ENCODE measurements at places on chromosomes 5 and 9.

DNA sequence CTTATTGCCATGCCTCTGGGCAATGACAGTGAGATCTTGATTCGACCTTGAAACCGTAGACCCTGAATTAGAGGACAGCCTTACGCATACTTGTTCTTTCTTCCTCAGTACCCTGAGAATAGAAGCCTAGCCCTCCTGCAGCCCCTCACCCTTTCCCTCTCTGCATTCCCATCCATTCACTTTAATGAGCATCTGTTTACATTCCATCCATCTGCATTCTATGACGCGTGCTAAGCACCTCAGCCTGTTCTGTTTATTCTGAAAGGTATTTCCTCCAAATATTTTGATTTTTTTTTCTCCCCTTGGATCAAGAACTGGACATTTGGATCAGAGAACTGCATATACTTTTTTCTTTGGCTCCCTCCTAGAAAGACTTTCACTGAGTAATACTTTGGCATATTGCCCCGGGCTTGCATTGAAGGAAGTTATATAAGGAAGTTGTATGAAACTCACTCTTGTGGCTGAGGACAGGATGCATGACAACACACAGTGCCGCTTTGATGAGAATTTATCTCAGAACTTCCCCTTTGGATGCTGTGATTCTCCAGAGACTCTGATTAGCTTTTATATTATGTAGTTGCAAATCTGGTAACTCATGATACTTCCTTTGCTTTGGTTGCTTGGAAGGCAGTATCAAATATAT lies 15.7 kb downstream of the TMEM8B start:
- peak; percentile 98 for DNase-seq

- no peak for DNase-seq
These were observed 18.1 kb upstream of the TNC start for GRCh38 chr9:115135821-115136778.

- DNase-seq, result no peak
These were observed 39.4 kb upstream of the BARX1 start for GRCh38 chr9:93994545-93994944.

DNA sequence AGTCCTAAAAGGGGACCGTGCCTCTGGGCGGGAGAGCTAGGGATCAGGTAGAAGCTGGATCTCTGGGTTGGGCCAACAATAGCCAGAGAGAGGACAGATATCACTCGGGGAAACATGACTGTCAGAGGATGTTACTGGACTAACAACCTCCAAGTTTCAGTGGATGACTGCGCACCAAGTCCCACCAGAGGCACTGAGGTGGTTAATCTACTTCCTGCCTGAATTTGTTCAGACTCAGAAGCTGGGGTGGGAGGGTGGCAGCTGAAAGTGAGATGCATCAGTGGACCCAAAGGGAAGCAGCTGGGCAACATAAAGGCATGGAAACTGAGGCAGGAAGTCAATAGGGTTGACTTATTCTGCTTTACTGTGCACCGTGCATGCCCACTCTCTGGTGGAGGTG lies 130.1 kb upstream of the SLC44A1 start:
- DNase-seq, result no peak

GRCh38 chr9:132141344-132141947 lies 20.4 kb upstream of the NTNG2 start:
- DNase-seq, result peak; percentile 37

GRCh38 chr5:122252319-122252718 lies 59.7 kb upstream of the SNCAIP start:
- DNase-seq, result no peak

GRCh38 chr5:35360671-35361070 lies 130.4 kb upstream of the PRLR start:
- no peak for DNase-seq

DNA sequence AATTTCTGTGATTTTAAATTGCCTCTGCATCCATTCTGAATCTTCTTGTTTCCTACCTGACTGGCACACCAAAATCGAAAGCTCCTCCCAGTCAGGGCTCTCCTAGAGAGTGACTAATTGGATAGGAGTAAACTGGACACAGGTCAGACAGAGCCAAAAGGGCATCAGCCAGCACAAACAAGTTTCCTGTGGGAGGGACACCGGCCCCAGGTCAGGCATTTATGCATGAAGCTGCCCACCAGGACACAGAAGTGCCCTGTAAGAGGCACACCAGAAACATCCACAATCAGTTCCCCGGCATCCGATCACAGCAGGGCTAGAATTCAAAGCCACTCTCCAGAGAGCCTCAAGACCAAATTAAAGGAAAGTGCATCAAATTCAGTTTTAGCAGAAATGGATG lies 78.4 kb downstream of the SFXN1 start:
- DNase-seq, result no peak

DNA sequence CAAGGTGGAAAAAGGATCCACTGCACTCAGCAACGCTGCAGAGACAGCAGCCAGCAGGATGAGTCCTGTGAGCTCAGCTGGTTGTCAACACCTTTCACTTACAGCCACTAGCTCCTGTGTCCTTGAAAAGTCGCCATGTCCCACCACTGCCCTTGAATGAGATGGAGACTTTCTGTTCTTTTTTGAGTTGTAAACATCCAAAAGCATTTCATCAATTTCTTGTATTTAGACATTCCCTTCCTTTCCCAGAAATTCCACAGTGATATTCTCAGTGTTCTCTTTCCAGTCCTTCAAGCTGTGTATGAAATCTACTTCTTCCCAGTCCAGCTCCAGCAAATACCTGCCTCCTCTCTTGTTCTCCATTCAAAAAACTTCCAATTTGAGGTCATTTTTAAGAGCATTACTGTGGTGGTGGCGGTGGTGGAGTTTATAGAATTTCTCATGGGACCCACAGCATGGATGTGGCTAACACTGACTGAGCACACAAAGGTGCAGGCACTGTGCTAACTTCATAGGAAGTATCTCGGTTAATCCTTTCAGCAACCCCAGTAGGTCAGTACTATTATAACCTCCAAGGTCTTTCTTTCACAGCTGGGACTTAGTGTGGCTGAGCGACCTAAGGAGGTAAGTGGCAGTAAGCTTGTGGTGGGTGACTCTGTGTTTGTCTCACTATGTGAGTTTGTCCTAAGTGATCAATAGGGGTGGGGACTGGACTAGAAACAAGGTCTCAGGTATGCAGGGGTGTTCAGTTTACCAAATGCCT lies 15.0 kb upstream of the GPX3 start:
- DNase-seq, result no peak

DNA sequence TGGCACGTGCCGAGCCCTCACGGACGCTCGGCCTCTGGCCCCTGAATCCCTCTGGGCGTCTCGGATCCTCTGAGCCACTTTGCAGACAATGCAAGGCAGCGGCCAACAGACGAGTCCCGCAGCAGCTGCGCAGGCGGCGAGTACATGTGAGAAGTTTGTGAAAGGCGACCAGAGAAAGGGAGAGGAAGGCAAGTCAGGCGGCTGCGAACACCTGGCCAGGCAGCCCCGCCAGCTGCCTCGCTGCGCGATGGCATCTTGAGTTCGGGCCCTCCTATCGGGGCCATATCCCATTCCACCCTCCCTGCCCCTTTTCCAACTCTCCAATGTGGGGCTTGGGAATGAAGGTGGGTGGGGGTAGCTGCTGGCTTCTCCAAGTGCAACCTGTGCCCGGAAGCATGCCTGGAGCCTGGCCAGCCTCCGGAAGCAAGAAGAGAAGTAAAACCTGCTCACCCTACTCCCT lies 4.5 kb upstream of the POU4F3 start:
- no peak for DNase-seq

- no peak for DNase-seq
These were observed 1.8 kb upstream of the CKS2 start for GRCh38 chr9:89309166-89309565.

DNA sequence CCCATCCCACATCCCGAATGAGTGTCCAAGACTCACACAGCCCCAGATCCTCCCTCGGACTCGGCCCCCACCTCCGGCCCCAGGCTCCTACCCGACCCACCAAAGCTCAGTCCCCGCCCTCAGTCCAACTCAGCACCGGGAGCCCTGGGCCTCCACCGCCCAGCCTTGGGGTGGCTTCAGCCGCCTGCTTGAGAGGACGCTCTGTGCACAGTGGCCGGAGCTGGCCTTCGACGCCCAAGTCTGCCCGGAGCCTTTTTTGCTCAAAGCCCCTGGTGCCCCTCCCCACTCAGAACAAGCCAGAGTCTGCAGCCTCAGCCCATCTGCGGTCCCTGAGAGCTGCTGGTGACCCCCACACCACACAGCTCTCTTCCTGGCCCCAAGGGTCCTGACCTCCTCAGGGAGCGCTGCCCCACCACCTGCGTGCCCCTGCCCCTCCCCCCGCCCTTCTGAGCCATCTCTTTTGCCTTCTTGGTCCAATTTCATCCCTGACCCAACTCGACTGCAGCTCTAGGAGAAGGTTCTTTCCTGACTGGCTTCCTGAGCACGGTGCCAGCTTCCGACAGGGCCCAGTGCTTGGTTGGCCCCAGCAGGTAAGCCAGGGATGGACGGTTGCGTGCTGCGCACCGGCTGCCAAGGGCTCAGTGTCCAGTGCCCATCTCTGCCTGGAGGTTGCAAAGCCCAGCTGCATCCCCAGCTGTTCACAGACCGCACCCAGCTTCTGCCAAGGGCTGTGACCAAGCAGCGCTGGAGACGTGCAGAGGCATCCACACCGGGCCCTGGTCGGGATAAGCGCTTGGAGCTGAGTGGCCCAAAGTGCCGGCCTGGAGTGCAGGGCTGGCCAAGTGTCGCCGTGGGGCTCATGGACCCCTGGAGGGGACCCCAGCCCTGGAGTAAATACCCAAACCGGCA lies 27.7 kb upstream of the NSMF start:
- DNase-seq, result no peak

DNA sequence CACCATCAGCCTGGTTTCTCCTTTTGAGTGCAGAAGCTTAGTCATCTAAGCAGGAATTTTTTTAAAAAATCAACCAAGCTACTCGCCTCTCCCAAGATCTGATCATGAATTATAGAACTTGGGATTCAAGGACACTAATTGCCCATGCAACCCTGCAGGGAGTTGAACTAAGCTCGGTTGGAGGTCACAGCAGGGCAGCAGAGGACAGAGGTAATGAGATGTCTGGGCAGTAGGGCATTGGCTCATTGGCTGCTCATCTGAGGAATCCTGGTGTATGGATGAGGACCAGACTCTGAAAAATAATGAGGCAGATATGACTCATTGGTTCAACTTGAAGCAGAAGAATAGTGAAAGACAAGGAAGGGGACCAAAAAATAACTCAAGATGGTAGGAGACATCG lies 111.8 kb upstream of the TLE1 start:
- DNase-seq, result peak; percentile 40

GRCh38 chr5:63650581-63650980 lies 311.7 kb downstream of the HTR1A start:
- no peak for DNase-seq

GRCh38 chr5:139650689-139651042 lies 2.5 kb downstream of the CXXC5 start:
- no peak for DNase-seq

GRCh38 chr9:129665389-129665775 lies at the start of gene PRRX2:
Gene PRRX2, plus strand, starts transcription at chr9:129665647. Its CDS starts 221 bp downstream, at chr9:129665868.
- peak; percentile 50 for DNase-seq

GRCh38 chr9:27362447-27363210 lies 65.7 kb upstream of the EQTN start:
- DNase-seq, result no peak

- no peak for DNase-seq
These were observed 69.5 kb downstream of the SH3TC2 start for GRCh38 chr5:148993283-148993936.

DNA sequence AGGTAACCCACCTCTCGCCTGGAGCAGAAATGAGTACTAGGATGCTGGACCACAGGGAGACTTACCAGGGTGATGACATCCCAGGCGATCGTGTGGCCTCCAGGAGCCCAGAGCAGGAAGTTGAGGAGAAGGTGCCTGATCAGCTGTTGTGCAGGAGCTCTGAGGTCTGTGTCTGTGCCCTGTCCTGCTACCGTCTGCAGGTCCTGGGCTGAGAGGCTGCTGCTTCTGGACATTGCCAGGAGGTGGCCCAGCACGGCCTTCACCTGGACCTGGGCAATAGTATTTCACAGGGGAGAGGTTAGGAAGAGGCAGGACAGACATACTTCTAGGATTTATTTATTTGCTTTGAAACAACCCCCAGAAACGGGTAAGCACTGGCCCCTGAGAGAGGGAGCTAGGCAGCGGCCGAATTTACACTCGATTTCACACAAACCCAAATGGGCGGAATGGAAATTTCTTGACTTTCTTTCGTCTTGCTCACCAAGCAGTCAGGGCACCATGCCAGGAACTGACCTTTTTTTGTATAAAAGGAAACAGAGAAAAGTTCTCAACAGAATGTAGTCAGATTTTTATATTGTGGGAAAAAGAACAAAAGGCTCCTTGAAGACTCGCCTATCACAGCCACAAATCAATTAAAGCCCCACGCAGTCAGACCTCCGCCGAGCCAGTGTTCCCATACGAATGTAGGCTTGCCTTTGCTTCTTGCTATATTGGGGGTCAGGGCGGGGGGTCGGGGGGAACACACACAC lies 210.3 kb downstream of the FANCC start:
- DNase-seq, result no peak

GRCh38 chr9:122197426-122197825 lies 31.3 kb downstream of the LHX6 start:
- no peak for DNase-seq

GRCh38 chr9:72843520-72844439 lies 109.1 kb downstream of the ALDH1A1 start:
- peak; percentile 16 for DNase-seq

DNA sequence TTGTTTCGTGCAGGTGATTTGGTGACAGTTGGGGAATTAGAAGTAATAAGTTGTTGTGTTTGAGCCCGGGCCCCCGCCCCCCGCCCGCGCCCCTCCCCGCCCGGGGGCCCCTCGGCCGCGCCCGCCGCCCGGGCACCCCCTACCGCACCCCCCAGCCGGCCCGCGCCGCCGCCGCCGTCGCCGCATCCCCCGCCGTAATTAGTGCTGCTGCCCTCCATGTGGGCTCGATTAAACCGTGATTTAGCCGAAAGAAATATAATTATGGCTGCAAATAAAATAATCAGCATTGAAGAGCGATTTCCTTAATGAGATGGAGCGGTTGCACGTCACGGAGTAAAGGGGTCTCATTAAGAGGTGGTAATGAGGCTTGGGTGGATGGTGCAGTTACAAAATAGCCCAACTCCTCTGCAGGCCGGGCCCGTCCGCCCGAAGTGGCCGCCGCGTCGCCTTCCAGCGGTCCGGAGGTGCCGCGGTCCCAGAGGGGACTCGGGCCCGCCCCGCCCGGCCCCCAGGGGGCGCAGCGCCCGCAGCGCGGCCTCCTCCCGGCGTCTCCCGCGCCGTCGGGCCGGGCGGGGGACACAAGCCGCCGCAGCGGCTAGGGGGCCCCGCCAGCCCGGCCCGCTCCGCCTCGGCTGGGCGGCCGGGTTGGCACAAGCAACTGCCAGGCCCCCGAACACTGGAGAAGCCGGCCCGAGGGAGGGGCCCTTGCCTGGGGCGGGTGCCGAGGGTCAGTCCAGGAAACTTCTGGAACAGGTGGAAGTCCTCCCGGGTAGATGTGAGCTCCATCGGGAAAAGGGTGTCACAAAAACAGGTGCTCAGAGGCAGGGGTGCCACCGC lies 6.9 kb upstream of the OTP start:
- DNase-seq, result peak; percentile 47

GRCh38 chr9:32558408-32558934 lies 6.1 kb upstream of the TOPORS start:
- no peak for DNase-seq

- no peak for DNase-seq
These were observed 122.4 kb upstream of the RAPGEF1 start for GRCh38 chr9:131862261-131862660.

All from ELR (cell line).